Activated CD4-positive, alpha-beta T cell treated with anti-CD3 and anti-CD28 coated beads for 4 hours (primary cell): ENCODE measurements at places on chromosomes 6 and 20.

DNA sequence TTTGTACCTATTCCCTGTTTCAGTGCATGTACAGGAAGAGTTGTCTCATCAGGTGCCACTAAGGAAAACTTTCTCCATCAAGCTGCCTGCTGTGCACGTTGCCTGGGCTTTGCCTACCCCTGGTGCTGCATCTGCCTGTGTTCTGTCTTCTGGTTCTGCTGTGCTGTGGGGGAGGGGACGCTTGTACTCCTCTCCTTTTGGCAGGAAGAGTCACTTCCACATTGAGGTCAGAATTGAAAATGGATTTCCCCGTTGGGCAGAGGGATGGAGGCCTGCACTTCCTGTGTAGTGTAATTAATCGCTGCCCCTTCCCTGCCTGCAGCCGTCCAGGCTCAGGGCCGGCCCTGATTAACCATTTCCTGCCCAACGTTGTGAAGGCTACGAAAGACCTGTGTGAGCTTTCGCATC, 153.3 kb downstream of the SCML4 start:
- no peak for DNase-seq

- no peak for DNase-seq
Observed at GRCh38 chr6:22473991-22474682, 95.2 kb upstream of the HDGFL1 start.

- DNase-seq, result no peak
Observed at GRCh38 chr6:111653434-111653833, 47.8 kb upstream of the TRAF3IP2 start.

DNA sequence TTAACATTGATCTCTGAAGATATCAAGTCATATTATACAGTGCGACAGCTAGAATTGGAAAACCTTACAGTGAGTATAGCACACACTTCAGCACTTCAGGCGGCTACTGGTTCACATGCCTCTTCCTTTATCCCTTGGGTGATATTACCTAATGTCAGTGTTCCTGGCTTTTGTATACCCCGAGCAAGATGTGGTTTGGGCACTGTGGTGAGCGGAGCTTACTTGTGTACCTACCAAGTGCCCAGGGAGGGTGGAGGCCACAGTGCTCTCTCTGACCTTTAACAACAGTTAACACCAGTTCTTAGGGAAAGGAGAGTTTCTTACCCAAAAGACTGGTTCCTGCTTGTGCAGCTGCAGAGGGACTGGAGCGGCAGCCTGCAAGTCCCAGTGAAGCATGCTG, 64.4 kb downstream of the PTPN1 start:
- DNase-seq, result no peak

- DNase-seq, result no peak
Observed at GRCh38 chr20:51444467-51444866, 98.1 kb downstream of the NFATC2 start.

DNA sequence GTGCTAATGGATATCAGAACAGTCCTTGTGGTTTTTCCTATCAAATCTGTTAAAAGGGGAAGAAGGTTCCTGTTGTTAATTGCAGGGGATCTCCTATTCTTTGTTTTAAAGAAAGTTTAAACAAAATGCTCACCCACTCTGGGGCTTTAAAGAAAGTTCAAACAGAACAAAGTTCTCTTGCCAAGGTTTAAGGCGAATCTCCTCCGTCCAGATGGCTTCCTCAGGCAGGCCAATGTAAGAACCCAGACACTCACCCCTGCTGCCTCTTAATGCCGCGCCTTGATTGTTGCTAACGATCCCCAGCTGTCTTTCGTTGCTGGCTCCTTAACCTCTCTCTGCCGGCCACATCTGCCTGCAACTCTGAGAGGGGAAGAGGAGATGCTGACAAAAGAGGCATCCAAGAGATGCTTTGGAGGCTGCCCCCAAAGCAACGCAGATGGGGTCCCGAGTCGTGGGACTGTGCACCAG, 235.0 kb upstream of the PRDM1 start:
- no peak for DNase-seq

DNA sequence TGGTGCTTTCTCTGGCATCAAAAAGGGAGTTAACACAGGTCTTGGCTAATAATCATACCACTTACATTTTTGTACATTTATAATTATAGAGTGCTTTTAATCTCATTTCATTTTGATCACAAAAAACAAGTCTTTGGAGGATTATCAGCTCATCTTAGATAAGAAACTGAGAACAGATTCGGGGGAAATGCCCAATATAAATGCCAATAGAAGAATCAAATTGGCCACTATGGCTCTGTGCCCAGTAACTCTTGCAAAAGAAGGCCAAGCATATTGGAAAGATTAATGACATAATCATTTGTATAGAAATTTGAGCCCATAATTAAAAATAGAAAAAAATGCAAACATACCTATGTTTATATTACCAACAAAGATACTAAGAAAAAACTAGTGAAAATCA, 42.5 kb downstream of the IPCEF1 start:
- no peak for DNase-seq

DNA sequence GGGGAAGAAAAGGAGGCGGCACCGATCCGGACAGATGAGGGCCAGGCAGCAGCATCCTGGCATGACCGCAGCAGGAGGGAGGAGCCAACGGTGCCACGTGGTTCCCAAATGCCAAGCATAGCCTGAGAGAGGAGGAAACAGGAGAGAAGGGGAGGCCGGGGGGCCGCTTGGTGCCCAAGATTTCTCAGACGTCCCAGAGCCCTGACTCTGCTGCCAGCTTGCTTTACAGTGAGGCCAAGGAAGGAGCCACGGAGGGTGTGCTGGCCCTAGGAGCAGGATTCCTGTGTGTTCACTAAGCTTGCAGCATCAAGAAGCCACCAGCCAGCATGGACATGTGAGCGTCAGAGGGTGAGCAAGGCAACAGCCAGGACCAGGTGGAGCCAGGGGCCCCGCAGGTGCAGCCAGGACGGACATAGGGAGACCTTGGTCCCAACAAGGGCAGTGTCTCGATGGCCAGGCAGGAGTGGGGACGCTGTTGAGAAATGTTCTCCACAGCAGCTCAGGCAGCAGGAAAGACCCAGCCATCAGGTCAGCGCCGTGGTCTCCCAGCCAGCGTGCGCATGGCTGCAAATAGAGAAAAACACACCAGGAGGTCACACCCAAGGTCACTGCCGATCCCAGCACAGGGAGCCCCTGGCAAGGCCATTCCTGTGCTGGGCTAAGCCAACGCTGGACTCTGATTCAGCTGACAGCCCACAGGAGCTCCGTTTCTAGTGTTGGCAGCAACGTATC, 143.7 kb downstream of the DLL1 start:
- no peak for DNase-seq

DNA sequence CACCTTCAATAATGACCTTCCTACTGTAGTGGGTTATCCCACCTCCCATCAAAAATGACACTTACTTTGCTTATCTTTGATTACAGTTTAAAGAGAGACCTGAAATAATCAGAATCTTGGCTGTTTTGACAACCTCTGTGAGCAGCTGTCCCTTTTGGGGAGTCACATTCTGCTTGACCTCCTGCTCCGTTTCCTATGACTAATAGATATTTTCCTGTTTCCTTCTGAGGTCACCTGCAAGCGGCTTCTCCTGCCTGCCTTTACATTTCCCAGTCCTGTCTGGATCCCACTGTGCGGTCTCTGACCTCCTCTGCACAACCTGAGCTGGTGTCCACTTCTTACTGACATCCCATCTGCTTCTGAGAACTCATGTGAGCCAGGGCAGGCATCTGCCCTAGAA, 54.2 kb downstream of the TRAM2 start:
- no peak for DNase-seq

DNA sequence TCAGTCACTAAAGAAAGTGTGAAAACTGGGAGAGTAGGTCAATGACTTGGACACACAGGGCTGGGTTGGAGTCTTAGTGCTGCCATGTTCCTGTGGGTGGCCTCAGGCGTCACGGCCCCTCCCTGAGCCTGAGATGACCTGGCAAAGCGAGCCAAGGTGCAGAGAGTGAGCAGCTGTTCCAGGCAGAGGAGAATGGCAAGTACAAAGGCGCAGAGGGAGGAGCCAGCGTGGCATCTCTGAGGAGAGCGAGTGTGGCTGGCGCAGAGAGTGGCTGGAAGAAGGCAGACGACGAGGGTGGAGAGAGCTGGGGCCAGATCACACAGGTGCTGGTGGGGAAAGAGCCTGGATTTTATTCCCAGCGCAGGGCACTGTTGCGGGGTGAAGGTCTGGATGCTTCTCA, 20.6 kb upstream of the CHMP4B start:
- no peak for DNase-seq

DNA sequence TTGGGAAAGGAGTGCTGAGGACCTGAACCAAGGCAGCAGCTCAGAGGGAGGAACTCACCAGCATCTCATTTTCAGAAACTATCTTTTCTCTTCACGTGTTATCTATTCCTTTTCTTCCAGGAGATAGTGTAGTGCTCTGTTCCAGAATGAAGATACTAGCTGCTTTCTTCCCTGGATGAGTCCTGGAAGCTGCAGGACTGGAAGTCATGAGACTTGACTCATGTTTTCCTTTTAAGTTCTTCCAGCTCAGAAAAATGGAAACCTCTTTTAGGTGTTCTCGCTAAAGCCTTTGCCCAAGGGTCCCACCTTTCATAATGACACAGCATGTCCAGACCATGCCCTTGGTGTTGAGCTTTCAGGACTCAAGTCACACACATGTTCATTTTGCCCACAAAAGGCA, 106.7 kb downstream of the UNC5CL start:
- DNase-seq, result no peak

DNA sequence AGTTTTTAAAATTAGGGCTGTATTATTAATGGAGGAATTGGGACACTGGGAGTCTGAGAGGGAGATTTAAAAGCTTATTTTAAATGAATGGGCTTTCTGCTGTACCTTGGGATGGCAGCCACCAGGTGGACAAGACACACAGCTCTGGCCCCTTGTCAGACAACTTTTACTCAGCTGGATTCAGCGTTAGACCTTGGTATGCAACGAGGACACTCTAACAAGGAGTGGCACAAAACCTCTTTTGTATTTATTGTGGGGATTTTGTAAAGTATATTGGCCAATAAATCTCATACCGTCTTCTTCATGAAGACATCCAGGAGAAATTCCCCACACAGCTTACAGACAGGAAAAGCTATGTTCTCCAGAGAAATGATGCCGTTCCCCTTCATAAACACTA, 105.7 kb downstream of the LCA5 start:
- no peak for DNase-seq

DNA sequence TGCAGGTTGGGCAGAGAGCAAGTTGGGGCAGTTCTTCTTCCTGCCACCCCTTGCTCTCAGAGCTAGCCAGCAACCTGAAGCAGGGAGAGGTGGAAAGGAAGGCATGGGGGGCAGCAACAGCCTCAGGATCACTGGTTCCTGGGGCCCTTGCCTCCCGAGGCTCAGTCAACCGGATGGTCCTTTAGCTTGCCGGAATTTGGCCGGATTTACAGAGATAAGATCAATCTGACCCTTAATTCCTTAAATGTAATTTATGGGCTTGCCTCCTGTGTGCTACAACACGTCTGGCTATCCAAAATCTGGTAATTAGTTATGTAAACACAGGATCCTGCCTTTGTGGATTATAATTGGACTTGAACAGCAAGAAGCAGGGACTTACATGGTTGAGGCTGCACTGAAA, 19.5 kb upstream of the TCP11 start:
- no peak for DNase-seq

- DNase-seq, result no peak
Observed at GRCh38 chr6:37777272-37777834, 42.2 kb upstream of the ZFAND3 start.

DNA sequence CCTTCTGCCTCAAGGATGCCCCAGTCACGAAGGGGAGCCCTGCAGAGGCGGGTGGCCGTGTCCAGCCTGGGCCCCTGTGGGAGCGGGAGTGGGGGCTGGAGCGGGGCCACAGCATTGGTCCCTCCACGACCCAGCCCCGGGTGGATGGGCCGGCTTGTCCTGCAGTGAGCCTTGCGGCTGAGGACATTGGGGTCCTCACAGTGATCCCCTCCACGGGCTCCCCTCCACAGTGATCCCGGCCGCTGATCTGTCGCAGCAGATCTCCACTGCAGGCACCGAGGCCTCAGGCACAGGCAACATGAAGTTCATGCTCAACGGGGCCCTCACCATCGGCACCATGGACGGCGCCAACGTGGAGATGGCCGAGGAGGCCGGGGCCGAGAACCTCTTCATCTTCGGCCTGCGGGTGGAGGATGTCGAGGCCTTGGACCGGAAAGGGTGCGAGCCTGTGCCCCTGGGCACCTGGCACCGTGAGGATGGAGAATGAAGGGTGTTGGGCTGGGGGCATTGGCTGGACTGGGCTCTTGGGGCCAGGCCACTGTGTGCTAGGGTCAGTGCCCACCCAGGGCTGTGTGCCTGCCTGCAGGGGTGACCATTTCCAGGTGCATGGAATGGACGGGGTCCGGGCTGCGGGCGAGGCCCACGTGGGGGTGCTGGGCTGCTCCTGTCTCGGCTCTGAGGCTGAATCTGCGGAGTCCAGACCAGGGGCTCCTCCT, 44.4 kb downstream of the PYGB start:
- DNase-seq, result no peak

GRCh38 chr6:142902636-142903053, 42.3 kb downstream of the HIVEP2 start:
- peak; percentile 60 for DNase-seq
